ENCODE measurements at places on chromosomes 3 and 15. TPM values are rescaled to one million over a fixed set of nuclear protein-coding genes. Genes with fewer than 3 reads are reported as not detected.

Gene TGM4
- polyA plus RNA-seq, result 0.05 TPM

DNA sequence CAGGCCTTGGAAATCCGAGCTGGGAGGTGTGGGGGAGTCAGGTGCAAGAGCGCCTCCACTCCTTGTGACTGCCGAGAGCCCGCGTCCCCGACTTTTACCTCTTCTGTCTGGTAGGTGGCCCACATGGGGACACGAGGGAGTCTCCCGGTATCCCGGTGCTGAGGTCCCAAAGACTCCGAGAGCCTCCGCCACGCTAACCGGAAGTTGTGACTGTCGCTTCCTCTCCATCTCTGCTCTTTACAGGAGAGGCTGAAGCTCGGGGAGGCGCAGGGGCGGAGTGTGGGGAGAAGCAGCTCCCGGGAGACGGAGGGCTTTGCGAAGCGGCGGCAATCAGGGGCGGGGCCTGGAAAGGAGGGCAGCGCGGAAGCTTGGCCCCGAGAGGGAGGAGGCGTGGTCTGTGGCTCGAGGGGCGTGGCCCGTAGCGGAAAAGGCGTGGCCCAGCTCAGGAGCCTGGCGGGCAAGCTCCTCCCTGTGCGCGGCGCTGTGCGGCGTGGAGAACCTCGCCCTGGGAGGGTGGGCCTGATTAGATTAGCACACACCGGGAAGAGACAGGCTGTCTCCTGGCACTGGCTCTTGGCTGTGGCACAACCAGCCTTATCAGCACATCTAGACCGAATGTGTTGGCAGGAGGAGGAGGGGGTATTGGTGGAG, 143.9 kb downstream of the GABRB3 start:
- peak; percentile 12 for DNase-seq

Gene LTK
- 2.9 TPM for polyA plus RNA-seq

GRCh38 chr15:70633103-70633831, 130.1 kb downstream of the UACA start:
- DNase-seq, result no peak

- no peak for DNase-seq
Measured at GRCh38 chr3:38579551-38580449, 69.7 kb downstream of the SCN5A start.

GRCh38 chr3:81723732-81724313, 37.6 kb downstream of the GBE1 start:
- DNase-seq, result no peak

DNA sequence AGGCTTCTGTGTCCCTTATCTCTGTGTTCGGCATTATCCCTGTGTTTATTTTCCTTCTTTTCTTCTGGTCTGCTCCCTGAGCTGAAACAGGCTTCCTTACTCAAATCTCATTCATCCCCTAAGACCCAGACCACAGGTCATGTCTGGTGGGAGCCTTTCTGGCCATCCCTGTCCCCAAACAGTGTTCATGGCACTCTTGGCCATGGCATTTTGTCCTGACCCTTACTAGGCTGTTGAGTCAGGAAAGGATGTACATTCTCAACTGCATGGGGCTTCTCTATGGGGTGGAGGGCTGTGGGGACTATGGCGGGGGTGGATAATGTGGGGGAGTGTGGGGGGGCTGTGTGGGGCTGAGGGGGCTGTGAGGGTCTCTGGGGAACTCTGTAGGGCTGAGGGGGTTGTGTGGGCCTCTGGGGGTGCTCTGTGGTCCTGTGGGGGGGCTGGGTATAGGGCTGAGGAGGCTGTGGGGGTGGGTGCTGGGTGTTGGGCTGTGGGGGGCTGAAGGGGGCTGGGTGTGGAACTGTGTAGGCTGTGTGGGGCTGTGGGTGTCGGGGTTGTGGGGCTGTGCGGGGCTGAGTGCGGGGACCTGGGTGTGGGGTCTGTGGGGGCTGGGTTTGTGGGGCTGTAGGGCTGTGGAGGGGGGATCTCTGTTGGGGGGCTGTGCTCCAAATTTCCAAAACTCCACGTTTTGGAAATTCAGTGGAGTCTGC, 64.3 kb downstream of the KLF13 start:
- DNase-seq, result no peak

Gene DUOX1
- 1.9 TPM for polyA plus RNA-seq

DNA sequence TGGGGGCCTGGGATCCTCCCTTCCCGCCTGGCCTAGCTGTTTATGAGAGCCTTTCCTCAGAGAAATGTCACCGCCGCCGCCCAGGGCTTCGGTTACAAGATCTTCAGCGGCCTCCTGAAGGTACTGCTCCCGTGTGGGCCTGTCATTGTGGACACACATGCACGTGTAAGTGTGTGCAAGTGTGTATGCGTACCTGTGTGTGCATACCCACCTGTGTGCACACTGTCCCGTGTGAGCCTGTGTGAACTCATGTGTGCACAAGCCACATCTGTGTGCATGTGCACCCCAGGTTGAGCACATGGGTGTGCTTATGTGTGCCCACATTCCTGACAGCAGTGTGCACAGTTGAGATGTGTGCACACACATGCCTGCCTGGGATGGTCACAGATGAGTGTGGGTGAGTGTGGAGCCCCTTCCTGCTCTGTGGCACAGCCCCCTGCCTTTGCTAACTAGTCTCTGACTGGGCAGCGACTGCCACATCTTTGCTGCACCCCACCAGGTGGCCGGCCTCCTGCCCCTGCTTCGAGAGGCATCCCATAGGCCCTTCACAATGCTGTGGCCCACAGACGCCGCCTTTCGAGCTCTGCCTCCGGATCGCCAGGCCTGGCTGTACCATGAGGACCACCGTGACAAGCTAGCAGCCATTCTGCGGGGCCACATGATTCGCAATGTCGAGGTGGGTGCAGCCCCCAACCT, 14.1 kb downstream of the NT5DC2 start:
- no peak for DNase-seq

- DNase-seq, result no peak
Measured at GRCh38 chr15:68425428-68426060, 6.4 kb downstream of the ITGA11 start.

- DNase-seq, result no peak
Measured at GRCh38 chr15:98649472-98650416, 1.4 kb downstream of the IGF1R start.

Gene UQCRC1
- 328 TPM for polyA plus RNA-seq

- no peak for DNase-seq
Measured at GRCh38 chr15:29819979-29820378, 2.3 kb downstream of the TJP1 start.

DNA sequence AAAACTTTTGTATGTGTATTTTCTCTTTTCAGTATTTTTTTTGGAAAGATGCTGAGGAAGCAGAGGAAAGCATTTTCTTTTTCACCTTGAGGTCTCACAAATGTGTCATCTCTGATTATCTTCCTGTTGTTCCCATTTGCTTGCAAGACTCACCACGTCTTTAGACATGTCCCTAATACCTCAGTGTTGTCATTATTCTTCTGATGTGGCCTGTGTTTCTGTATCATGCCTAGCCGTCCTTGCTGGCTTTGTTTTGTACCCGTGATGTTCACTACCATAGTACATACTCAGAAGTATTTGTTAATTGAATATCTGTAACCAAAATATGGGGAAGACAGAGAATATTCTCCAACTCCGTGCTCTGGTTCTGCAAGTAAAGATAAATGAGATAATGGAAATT, 5.0 kb upstream of the P2RY14 start:
- no peak for DNase-seq

DNA sequence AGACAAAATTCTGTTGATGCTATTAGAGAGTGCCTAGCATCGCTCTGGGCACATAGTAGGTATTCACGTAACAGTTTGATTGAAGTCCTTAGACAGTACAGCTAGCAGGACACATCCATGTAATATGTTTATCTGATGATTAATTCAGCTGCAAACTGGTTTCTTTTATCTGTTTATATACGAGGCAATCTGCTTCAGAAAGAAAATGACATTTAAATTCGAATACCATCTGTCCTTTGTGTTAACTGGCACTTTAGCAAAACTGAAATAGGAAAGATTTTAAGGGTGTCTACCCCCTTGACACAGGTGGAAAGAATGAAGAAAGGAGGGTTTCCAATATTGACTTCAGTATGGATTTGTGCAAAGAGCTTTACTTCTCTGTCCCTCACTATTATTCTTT, 192.5 kb downstream of the MFSD1 start:
- DNase-seq, result no peak

- no peak for DNase-seq
Measured at GRCh38 chr3:14151471-14152083, 26.7 kb downstream of the TMEM43 start.

GRCh38 chr3:106261396-106261795, 392.6 kb upstream of the CBLB start:
- DNase-seq, result no peak

DNA sequence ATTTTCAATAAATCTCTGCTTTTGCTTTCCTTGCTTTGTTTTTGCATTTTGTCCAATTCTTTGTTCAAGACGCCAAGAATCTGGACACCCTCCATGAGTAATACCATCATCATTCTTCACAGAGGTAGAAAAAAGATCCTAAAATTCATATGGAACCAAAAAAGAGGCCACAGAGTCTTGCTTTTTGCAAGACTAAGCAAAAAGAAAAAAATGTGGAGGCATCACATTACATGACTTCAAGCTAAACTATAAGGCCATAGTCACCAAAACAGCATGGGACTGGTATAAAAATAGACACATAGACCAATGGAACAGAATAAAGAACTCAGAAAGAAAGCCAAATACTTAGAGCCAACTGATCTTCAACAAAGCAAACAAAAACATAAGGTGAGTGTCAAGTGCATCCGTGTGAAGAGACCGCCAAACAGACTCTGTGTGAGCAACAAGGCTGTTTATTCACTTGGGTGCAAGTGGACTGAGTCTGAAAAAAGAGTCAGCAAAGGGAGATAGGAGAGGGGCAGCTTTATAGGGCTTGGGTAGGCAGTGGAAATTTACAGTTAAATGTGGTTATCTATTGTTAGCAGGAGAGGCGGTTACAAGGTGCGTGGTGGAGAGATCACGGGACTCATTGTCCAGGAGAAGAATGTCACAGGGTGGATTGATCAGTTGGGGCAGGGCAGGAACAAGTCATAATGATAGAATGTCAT, 10.9 kb downstream of the STRIT1 start:
- no peak for DNase-seq

Gene RLBP1
- polyA plus RNA-seq, result not detected

DNA sequence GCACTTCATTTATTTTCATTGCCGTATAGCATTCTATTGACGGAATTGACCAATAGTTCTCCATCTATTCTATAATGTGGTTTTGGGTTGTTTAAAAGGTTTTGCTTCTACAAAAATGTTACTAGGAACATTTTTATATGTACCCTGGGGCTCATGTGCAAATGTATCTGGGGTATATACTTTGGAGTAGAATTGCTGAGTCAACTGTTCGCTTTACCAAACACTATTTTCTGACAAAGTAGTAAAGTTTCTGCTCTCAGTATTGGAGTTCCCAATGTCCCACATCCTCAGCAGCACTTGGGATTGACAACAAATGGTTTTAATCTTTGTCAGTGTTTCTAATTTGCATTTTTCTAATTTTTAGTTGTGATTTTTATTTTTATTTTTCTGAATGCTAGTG, 602.6 kb downstream of the MCTP2 start:
- DNase-seq, result no peak

Gene PLSCR1
- 75.6 TPM for polyA plus RNA-seq

Gene ZBTB11
- 19.3 TPM for polyA plus RNA-seq

GRCh38 chr3:33717616-33717865, 513 bp downstream of the CLASP2 start:
- peak; percentile 58 for DNase-seq

- DNase-seq, result peak; percentile 17
Measured at GRCh38 chr3:57918123-57918837, 89.9 kb upstream of the FLNB start.

GRCh38 chr3:22858486-22858885, 344.6 kb upstream of the UBE2E2 start:
- DNase-seq, result no peak

- DNase-seq, result no peak
Measured at GRCh38 chr3:106341586-106342162, 472.9 kb upstream of the CBLB start.

DNA sequence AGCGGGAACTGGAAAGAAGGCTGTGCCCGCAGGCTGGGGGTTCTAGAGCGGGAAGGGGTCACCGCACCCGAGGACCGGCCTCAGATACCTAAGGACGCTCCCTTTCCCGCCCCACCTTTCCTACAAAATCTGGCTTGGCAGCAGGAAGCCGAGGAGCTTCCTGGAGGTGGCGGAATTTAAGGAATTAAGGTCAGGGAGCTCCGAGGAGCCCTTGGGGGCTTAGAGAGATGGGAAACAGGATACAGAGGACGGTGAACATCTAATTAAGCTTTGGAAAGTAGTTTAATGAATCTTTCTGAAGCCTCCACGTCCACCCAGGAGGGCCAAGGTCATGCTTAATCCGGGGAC, 507 bp upstream of the AP3B2 start:
- DNase-seq, result no peak

GRCh38 chr15:70539912-70540530, 223.3 kb downstream of the UACA start:
- DNase-seq, result no peak

Gene LRRC3B
- polyA plus RNA-seq, result 1.9 TPM

Gene GCNT3
- polyA plus RNA-seq, result 1.1 TPM

Gene LMAN1L
- polyA plus RNA-seq, result not detected

Gene CORO2B
- 26.8 TPM for polyA plus RNA-seq

Gene TMEM212
- 0.06 TPM for polyA plus RNA-seq

GRCh38 chr3:113063126-113063894, 72.5 kb downstream of the GTPBP8 start:
- DNase-seq, result no peak
